ENCODE measurements at places on chromosomes 6 and 20.

DNA sequence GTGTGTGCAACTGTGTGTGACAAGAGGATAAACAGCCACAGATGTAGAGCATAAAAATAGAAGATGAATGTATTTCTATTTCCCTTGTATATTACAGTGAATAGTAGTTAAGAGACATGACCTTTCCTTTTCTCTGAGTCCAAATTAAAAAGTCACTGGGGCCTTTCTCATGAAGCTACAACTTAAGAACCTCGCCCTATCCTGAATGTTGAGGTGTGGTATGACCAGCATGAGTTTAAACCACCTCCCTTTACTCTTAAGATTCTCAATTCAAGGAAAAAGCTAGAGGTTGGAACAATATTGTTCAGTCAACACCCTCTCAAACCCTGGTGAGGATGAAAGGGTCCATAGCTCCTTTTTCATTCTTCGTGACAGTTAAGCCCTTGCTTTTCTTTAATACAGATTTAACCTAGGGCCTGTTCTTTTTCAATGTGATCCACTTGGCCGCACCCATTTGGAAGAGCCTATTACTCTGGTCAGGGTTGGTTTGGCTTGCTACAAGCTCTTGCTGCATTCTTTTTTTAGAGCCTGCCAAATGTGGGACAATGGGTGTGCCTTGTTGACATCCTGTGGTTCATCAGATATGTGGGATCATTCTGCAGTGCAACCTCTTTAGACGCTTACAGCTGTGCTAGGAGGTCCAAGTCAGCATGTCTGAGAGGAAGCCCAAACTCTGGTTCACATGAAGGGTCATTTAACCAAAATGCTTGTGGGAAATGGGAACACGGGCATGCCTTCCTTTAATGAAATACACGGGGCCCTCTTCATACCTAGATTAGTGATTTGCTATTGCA is 290.0 kb downstream of the HAO1 start:
- DNase-seq: no peak

- no peak for DNase-seq
Measured at GRCh38 chr6:11064836-11065235, 20.7 kb upstream of the ELOVL2 start.

- no peak for DNase-seq
Measured at GRCh38 chr6:161169696-161170095, 104.2 kb downstream of the AGPAT4 start.

- no peak for DNase-seq
Measured at GRCh38 chr6:106512048-106512967, 117.0 kb downstream of the RTN4IP1 start.

DNA sequence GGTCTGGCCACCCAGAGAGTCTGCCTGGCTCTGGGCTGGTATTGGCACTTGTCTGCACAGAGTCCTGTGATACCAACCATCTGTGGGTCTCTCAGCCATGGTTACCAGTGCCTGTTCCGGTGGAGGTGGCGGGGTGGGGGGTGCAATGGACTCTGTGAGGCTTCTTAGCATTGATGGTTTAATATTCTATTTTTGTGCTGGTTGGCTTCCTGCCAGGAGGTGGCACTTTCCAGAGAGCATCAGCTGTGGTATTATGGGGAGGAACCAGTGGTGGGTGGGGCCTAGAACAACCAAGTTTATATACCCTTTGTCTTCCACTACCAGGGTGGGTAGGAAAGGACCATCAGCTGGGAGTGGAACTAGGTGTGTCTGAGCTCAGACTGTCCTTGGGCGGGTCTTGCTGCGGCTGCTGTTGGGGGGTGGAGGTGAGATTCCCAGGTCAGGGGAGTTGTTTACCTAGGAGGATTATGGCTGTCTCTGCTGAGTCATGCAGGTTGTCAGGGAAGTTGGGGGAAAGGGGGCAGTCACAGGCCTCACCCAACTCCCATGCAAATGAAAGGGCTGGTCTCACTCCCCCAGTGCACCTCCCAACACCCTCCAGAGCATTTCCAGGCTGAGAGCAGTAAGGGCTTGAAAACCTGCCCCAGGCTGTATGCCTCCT is 117.5 kb downstream of the FLRT3 start:
- no peak for DNase-seq

DNA sequence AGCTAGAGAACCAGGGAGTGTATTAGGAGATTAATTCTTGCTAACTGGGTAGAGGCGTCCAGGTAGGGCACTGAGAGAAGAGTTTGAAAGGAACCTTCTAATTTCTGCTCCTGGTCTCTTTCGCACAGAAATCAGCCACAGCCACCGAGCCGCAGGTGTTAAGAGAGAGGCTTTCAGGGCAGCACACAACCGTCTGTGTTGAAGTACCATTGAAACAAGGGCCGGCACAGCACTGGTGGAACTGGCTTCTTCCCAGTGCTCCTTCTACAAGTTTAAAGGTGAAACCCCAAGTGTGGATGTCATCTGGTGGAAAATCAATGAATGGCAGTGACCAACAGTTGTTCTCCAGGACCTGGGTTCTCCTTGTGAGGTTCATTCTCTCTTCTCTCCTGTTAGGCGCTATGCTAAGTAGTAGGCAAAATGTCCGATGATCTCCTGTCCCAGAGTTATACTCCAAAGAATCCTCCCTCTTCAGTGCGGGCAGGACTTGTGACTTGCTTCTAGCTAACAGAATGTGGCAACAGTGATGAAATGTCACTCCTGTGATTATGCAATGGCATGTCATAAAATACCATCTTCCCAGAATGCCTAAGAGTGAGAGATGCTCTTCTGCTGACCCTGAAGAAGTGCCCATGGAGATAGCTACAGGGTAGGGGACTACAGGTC is 15.0 kb upstream of the RIN2 start:
- no peak for DNase-seq

GRCh38 chr20:14720251-14720650 is 382.8 kb upstream of the FLRT3 start:
- DNase-seq: no peak

DNA sequence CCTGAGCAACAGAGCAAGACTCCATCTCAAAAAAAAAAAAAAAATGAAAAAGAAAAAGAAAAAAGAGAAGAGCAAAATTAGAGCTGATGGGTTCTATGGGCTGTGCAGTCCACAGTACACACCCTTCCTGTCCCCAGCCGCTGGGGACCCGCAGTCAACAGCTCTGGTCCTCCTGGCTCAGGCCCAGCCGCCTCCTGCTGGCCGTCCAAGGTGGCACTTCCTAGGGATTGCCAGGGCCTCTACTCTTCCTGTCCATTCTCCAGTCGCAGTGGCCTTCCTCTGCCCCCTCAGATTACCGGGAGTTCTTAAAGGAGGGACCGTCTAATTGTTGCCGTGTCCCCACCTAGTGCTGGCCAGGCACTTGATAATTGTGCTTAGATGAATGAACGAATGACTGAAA is 41.7 kb downstream of the TMEM242 start:
- no peak for DNase-seq

- DNase-seq: no peak
Measured at GRCh38 chr6:29490055-29490454, 2.3 kb upstream of the MAS1L start.

DNA sequence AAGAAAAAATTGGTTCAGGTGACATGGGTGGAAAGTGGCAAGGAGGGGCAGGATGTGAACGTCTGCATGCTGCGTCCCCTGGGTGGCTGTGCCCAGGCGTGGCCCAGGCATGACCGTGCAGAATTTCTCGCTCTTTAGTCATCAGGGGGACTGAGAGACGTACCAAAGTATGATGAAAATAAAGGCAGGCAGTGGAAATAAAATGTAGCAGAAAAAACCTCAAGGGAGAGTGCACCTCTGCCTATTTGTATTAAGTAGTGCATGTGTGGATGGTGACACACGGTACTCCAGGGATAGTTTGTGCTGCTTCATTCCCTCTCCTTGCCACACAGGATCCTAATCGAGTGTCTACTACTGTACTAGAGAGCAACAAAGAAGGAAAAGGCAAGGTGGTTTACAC is 81.1 kb downstream of the ATP9A start:
- DNase-seq: no peak

DNA sequence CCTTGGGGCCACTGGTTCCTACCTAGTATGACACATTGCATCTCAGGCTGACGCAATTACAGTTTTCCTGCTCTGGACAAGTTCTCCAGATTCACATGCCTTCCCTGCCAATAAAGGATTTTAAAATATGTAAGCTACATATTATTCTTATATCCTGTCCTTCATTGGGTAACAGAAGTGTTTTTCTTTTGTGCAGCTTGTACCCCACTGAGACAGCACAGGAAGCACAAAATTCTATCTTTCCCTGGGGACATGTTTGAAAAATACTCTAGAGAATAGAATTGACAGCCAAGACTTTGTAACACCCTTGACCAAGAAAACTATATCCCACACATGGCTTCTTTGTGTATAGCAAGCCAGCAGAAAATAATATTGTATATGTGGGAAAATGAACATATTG is 456.8 kb downstream of the MAFB start:
- DNase-seq: no peak

DNA sequence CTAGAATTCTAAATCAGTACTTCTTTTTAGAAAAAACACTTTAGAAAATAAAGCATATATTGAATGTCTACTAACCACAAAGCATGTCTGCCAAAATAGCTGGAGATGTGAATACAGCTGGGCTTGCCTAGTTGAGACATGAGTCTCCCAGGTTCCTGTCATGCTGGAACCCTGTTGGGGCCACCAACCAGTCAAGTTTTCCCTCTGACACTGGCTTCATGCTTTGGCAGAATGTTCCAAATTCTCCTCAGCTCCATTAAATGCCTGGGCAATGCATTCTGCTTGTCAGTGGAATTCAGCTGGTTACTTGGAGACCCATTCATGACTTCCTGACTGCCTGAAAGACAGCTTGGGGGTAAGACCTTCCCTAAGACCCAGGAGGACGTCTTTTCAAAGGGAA is 87.2 kb downstream of the PRND start:
- no peak for DNase-seq

- no peak for DNase-seq
Measured at GRCh38 chr6:108164543-108164814, 1.3 kb upstream of the NR2E1 start.

- no peak for DNase-seq
Measured at GRCh38 chr6:32329141-32329540, 42.6 kb downstream of the TSBP1 start.

GRCh38 chr6:3329393-3330051 is 70.8 kb downstream of the PSMG4 start:
- no peak for DNase-seq

DNA sequence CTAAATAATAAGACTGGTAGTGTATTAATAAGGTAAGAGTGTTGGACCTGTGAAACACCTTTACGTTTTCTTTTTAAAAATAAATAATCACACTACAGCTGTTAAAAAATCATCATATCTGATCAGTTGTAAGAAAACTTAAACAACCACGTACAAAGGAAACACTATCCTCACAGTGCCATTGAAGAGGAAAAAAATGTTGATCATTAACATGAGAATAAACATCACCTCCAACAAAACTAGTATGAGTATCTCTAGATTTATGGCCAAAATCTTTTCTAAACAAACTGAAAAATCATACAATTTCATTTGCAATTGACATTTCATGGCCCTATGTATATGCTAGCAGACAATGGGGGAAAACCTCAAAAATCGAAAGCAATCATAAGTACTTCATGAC is 590 bp downstream of the EYS start:
- DNase-seq: no peak

GRCh38 chr6:159042003-159042825 is 2.6 kb downstream of the TAGAP start:
- DNase-seq: no peak

GRCh38 chr6:45350186-45350710 is 22.1 kb downstream of the RUNX2 start:
- DNase-seq: no peak

DNA sequence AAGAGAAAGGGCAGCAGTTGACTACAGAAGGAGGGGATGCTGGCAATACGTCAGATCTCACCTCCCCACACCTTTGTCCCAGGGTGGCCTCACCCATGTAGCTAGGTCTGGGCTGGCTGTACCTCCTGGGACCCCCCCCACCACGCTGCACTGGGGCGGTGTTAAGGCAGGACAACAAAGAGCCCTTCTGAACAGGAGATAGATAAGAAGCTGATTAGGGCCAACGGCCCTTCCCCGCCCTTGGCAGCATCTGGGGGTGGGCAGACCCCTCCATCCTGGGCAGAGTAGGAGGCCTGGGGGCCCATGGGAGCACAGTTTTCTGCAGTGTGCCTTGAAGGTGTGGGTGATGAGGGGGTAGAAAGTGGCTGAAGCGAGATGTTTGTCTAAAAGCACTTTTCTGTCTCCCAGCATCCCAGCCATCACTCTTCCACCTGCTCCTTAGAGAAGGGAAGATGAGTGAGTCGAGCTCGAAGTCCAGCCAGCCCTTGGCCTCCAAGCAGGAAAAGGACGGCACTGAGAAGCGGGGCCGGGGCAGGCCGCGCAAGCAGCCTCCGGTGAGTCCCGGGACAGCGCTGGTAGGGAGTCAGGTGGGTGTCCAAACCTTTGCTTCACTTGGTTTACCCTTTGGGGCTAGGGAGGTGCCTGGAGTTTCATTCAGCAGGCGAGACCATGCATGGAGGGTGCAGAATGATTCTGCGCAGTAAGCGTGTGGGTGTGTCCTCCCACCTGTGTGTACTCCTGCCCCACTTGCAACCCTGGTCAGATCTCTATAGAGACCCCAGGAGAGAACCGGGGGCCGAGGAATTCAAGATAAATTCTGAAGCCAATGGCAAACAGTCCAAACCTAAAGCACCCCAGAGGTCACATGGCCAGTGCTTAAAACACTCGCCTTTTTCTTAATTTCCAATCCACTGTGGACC is 3.9 kb downstream of the HMGA1 start:
- no peak for DNase-seq

GRCh38 chr20:1622450-1622849 is 2.6 kb upstream of the SIRPB1 start:
- DNase-seq: no peak

GRCh38 chr6:16316741-16317251 is 78.4 kb downstream of the GMPR start:
- DNase-seq: no peak

- DNase-seq: no peak
Measured at GRCh38 chr6:81455641-81456040, 296.8 kb downstream of the TENT5A start.

DNA sequence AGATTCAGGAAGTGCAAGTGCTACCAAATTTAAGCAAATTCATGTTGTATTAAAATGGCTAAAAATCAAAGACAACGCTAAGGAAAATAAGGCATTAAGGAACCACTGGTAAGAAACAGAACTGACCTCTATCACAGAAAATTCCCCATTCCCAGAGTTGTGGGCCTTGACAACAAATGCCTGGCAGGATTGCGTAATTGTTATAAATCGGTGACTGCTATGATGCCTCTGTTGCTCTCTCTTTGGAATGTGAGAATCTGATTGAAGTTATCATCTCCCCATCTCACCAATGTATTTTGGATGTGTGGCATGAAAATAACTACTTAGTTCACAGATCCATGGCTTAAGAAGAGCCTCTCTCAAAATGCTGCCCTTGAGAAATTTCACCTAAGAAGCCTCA is 257.3 kb downstream of the OGFRL1 start:
- no peak for DNase-seq

- DNase-seq: no peak
Measured at GRCh38 chr20:37342231-37343177, 3.4 kb upstream of the SRC start.

GRCh38 chr6:109768485-109768884 is 77.4 kb downstream of the FIG4 start:
- DNase-seq: no peak

Measured in hypothalamus (tissue), 51 donors.